ENCODE measurements at places on chromosomes 16 and 17.

DNA sequence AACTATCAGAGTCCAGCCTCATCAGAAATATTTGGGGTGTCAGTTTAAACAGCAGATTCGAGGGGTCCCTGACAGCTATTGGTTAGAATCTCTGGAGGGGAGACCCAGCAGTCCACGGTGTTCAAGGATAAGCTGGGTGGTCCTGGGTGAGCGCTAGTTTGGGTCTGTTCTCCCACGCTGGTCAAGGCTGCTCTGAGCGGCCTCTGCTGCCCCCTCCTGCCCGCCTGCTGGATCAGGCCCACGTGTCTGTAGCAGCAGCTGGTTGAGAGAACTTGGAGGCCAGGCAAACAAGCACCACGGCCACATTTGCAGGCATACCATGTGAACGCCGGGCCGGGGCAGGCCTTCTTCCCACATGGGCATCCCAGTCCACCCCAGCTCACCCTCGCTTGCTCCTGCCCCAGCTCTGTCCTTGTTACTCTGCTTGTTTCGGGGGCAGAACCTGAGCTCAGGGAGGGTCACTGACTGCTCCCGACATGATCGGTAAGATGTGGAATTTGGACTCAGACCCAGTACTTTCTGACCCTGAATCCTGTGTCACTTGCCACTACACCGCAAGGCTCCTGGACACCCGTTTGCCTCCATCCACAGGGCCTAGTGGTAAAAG, 7.4 kb downstream of the FOXF1 start:
- DNase-seq, result no peak

DNA sequence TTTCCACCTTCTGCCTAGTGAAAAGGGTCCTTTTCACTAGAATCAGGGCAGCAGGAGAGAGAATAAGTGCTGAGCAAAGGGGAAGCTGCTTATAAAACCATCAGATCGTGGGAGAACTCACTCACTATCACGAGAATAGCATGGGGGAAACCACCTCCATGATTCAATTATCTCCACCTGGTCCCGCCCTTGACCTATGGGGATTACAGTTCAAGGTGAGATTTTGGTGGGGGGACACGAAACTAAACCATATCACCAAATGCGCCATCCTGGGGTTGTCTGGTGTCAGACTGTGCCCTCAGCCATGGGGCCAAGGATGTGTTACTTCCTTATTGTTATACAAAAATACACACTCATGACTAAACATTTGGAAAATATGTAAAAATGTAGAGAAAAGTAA, 10.4 kb upstream of the KATNB1 start:
- DNase-seq, result no peak

- DNase-seq, result no peak
Observed at GRCh38 chr17:63966646-63967264, 6.0 kb downstream of the SCN4A start.

GRCh38 chr16:2819179-2819938, 2.3 kb downstream of the PRSS21 start:
- DNase-seq, result no peak

DNA sequence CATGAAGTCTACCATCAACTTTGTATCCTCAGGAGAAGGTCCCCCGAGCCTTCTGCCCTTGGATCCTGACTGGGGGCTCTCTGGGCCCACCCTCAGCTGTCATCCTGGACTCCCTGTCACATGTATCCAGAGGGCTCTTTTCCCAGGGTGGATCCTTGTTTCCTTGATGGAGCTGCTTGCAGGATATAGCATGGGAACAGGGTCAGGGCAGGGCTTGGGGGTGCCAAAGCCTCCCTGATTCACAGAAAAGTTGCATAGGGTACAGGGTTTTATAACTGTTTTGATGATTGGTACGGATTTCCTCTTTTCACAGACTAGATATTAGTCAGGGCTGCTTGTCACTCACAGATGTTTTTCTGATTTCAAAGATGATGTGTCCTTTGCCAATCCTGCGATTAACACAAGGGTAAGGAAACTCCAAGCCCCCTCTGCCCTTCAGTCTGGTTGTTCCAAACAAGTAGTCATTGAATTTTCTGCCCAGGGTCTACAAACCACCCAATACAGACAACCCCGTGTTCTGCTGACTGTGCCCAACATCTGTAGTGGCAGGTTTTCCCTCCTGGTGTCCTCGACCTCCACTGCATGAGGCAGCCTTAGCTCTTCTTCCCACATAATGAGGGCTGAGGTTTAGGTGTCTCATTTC, 20.6 kb upstream of the SLC35G3 start:
- DNase-seq, result no peak

DNA sequence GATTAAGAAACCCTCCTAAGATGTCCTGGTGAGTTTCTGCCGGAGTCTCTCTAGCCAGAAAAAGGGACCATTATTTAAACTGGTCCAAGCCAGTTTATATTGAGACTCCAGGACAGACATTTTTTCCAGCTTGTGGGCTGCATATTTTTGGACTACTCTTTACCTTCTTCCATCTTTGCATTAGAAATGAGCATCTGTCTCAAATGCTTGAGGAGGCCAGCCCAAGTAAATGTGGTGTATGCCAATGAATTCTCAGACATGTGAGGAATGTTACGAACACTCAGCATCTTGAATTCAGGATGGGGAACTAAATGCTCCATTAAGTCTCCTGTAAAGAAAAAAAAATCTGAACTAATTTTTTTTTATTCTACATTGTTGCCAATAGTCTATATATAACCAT, 18.4 kb downstream of the TUBD1 start:
- DNase-seq, result no peak

GRCh38 chr17:72862276-72862999, 230.1 kb downstream of the SLC39A11 start:
- DNase-seq, result no peak

DNA sequence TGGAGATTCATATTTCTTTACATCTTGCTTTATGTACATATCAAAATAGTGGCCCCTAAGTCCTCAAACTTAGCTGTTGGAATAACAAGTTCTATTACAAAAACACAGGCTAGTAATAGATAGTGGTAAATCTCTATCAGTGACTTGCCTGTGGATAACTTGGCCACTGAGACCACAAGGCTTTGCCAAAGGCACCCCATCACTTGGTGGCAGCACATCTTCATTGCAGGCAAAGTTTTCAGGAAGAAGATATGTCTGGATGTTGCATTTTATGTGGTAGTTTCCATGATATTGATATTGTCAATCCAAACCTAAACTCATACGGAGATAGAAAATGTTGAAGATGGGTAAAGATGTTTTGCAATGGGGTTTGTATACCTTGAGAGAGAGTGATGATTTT, 58.5 kb downstream of the KNOP1 start:
- no peak for DNase-seq

DNA sequence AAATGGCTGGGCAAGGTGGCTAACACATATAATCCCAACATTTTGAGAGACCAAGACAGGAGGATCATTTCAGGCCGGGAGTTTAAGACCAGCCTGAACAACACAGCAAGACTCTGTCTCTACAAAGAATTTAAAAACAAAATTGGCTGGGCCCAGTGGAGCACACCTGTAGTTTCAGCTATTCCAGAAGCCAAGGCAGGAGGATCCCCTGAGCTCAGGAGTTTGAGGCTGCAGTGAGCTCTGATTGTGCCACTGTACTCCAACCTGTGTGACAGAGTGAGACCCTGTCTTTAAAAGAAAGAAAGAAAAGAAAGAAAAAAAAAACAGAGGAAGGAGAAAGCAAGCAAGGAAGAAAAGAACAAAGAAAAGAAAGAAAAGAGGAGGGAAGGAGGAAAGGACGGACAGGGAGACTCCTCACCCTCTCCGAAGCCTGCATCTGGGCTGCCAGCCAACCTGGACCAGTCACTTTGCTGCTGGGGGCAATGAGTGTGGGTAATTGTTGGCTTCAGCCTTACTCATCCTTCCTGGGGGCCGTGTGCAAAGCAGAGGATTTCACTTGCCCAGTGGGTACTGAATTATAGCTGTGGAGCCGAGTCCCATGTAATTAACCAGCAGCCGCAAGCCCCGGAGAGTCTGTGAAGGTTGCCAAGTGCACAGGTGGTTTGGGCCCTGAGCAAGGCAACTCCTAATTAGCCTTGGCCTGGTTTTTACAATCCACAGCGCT, 6.7 kb upstream of the MT4 start:
- no peak for DNase-seq

- no peak for DNase-seq
Observed at GRCh38 chr17:61255647-61256046, 144.0 kb upstream of the TBX2 start.

DNA sequence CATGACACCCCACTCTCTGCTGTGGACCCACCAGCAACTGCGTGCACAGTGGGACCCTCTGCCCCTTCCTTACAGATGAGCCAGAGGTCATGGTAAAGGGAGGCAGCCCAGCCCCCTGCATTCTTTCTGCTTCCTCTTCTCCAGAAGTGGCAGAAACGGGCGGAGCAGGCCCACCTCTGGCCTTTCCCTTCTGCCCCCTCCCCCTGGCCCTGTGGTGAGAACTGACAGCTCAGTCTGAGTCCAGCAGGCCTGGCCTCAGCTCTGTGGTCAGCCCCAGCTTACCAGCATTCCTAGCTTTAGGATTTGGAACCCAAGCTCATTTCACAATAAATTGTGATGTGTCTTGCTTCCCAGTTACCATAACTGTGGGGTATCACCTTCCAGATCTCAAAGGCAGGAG, 4.8 kb upstream of the ANKRD11 start:
- DNase-seq, result no peak

All from NCI-H510A treated with DMSO at 0.1 percent for 48 hours (cell line).